GM23338 (cell line): ENCODE measurements at places on chromosomes 13 and 19.
A peak's percentile ranks its signal among the peaks of the same experiment; 100 is the strongest.

GRCh38 chr13:111359237-111359915 lies 38.9 kb downstream of the TEX29 start:
- DNase-seq: peak; percentile 85

DNA sequence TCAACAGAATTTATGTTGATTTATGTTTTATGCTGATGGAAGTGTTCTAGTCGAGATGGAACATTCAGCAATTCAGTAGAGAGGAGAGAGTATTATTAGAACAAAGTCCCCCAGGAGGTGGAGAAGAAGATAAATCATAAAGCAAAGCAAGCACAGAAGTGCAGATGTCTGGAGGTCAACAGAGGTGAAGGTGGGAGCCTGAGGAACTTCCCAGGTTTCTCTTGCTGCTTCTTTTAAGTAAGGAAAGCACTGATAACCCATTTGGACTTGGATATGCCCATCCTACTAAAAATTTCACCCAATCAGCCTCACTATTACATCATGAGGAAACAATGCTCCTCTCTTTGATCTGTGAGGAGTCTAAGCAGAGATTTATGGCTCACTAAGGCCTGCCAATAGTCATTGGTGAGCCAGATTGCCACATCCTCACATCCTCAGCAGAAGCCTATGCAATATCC lies 98.8 kb downstream of the EPSTI1 start:
- DNase-seq: no peak

- DNase-seq: no peak
These were observed 1525.9 kb upstream of the SLC10A2 start for GRCh38 chr13:104592127-104592526.

GRCh38 chr19:54312011-54312410 lies 955 bp downstream of the LILRA5 start:
- DNase-seq: no peak

- no peak for DNase-seq
These were observed 38.1 kb upstream of the MED4 start for GRCh38 chr13:48132961-48133360.

GRCh38 chr19:47471733-47472457 lies at the start of gene SLC8A2:
Gene SLC8A2, minus strand, starts transcription at chr19:47471893. Its CDS starts 5,490 bp downstream, at chr19:47466403.
- peak; percentile 95 for DNase-seq

DNA sequence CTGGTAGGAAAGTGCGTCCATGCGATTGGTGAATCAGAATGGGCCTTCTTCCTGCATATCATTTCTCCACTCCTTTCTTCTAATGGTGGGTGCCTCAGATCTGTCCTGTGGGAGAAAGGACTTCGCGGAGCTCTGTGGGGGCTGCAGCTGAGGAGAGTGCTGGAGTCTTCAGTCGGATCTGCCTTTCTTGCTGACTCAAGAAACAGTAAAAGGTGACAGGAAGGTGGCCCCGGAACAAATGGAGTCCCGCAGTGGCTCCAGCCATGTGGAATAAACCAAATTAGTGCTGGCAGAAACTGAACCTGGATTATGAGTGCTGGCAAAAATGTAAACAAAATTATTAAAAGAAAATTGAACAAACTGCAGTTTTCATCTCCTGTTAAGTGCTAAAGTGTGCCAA lies 15.1 kb upstream of the GAS6 start:
- no peak for DNase-seq

DNA sequence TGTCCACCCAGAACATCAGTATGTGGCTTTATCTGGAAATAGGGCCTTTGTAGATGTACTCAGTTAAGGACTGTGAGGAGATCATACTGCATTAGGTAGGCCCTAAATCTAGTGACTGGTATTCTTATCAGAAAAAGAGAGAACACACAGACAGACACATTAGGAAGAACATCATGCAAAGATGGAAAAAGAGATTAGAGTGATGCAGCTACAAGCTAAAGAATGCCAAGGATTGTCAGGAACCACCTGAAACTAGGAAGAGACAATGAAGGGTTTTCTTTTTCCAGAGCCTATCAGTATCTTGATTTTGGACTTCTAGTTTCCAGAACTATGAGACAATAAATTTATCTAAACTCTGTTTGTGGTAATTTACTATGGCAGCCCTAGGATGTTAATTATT lies 15.0 kb upstream of the DZIP1 start:
- no peak for DNase-seq

GRCh38 chr13:99666146-99666805 lies 165.0 kb downstream of the TM9SF2 start:
- no peak for DNase-seq

DNA sequence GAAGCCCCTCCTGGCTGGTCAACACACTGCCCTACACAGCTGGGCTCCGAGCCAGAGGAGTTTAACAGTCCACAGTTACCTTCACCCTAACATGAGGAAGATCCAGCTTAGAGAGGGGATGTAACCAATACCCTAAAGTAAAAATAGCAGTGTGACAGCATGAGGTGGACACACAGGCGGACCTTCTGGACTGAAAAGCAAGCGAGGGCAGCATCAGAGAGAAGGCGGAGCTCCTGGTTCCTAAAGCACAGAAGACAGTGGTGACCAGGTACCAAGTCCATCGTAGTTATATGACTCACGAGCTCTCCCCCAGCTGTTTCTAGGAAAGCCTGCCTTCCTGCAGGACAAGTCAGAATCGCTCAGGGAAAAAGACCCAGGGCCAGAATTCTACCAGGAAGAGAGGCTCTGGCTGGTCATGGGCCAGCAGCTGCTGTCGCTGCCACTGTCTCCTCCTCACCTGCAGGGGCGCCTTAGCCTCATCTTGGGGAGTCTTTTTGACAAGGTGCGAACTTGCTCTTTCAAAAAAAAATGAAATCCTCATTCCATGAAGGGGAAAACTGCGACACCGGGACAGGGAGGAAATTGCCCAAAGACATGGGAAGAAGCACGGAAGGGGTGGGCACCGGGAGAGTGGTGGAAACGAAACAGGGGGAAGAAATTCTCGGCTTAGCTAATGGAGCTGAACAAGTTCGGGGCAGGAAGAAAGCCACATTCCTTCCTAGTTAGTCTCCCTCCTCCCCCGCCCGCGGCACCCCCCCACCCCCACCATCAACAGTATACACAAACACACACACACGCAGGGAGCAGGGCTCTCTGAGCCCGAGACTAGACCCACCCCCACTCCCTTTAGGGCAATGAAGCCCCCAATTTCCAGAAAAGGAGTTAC lies 1.7 kb downstream of the ELL start:
- DNase-seq: peak; percentile 85
